Aorta (tissue), 5 donors: ENCODE measurements at places on chromosomes 6 and 20.
A peak's percentile ranks its signal among the peaks of the same experiment; 100 is the strongest.

- no peak for DNase-seq
- no peak overlapping the region for H3K27ac ChIP-seq
- no peaks in the 10 kb centered on the region for H3K27me3 ChIP-seq
- H3K36me3 ChIP-seq, result no peaks in the 10 kb centered on the region
- no peak overlapping the region for H3K4me3 ChIP-seq
These were observed 122.1 kb upstream of the SLC22A23 start for GRCh38 chr6:3578981-3579380.

- no peak for DNase-seq
- no peaks in the 10 kb centered on the region for H3K27me3 ChIP-seq
- no peaks in the 10 kb centered on the region for H3K4me1 ChIP-seq
- no peak overlapping the region for H3K4me3 ChIP-seq
These were observed 117.5 kb upstream of the BEND6 start for GRCh38 chr6:56837322-56837894.

DNA sequence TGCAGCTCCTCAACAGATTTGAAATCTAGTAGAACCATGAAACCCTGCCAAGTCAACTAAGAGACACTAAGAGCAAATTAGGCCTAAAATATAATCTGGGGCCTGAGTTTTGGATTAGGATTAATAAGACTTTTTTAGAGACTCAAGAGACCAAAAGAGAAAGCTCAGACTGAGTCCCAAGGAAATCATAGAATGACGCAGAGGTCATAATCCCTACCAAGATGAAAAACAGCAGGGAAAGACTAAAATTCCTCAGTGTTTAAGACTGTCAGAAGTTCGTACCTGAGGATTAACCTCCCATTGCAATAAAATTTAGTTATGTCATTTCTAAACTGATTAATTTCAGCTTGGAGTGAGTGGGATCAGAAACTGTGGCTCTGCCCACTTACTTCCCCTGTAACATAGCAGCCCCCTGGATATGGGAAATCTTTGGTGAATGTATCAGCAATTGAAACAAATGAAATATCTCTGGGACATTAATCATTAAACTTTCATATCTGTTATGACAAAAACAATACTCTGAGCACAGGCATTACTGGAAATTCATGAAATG, 200.3 kb downstream of the EDN1 start:
- H3K27me3 ChIP-seq, result no peaks in the 10 kb centered on the region
- no peak overlapping the region for H3K4me3 ChIP-seq
- peak overlapping the region; percentile 65 for H3K27ac ChIP-seq
- H3K36me3 ChIP-seq, result no peaks in the 10 kb centered on the region
- no peak for DNase-seq

GRCh38 chr6:1063671-1064355, 248.1 kb upstream of the FOXQ1 start:
- H3K36me3 ChIP-seq, result no peaks in the 10 kb centered on the region
- no peaks in the 10 kb centered on the region for H3K27me3 ChIP-seq
- no peak overlapping the region for H3K27ac ChIP-seq

DNA sequence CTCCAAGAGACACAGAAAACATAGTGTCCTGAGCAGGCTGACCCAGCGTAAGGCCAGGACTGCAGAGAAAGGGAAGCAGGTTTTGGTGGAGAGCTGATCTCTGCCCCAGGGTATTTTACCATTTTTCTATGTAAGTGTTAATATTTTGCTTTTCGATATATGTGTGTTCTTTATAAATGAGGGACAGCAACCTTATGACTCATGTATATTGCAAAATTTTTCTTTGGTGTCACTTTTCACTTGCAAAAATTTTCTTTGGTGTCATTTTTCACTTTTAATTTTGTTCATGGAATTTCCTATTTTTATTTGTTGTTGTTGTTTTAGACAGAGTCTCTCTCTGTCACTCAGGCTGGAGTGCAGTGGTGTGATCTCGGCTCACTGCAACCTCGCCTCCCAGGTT, 34.6 kb upstream of the PXDC1 start:
- no peaks in the 10 kb centered on the region for H3K27me3 ChIP-seq
- no peaks in the 10 kb centered on the region for H3K36me3 ChIP-seq
- H3K4me3 ChIP-seq, result no peak overlapping the region
- no peak for DNase-seq
- no peaks in the 10 kb centered on the region for H3K4me1 ChIP-seq
- no peak overlapping the region for H3K27ac ChIP-seq

DNA sequence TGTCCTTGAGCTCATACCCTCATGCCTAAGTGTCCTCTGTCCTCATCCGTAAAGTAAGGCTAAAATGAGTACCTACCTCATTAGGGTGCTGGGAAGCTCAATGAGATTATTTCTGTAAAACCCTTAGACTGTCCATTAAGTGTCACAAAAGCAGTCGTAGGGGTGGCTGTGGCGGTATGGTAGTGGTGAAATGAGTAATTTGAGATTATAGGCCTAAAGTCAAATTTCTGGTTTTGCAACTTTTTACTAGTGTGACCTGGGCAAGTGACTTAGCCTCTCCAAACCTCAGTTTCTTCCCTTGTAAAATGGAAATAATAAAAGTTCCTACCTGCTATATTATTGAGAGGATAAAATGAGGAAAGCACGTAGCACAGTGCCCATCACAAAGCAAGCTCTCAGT, 148.2 kb upstream of the AKAP12 start:
- H3K27ac ChIP-seq, result no peak overlapping the region

DNA sequence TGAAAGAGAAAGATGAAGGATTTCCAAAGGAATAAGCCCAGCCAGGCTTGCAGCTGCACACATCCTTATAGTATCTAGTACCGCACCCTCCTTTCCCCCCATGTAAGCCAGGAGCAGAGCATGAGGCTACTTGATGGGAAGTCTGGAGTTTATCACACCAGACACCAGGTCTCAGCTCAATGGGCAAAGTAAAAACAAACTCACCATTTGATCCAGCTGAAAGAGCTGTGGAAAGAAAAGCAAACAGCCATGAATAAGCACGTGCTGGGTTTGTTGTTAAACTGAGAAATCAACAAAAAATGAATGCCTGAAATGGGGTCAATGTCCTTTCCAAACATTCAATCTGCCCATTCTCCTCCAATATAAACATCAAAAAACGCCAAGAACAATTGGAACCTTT, 50.6 kb upstream of the MAP7 start:
- H3K27ac ChIP-seq, result no peak overlapping the region
- H3K4me3 ChIP-seq, result no peak overlapping the region
- no peaks in the 10 kb centered on the region for H3K36me3 ChIP-seq
- H3K27me3 ChIP-seq, result no peaks in the 10 kb centered on the region
- DNase-seq, result no peak
- H3K4me1 ChIP-seq, result peaks cover 10% of the 10 kb centered on the region

DNA sequence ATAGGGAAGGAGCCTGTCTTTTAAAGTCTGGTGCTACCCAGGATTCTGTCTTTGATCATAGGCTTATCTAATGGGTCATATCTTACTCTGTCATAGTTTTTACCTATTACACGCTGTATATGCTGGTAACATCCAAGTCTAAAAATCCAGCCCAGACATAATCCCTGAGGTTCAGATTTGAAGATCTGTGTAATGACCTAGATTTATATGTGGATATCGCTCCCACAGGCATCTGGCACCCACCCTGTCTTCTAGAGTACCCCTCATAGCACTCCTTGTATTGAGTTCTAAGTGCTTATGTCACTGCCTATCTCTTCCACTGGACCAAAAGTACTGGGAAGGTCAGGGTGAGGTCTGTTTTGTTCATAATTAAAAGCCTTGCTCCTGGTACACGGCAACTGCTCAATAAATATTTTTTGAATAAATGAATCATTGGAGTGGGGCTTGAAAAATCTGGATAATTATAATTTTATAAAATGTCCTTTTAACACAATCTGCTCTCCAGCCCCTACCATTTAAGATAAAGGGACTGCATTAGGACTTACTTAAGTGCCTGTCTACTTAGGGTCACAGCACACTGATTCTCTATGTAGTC, 136.4 kb downstream of the FUT9 start:
- no peak overlapping the region for H3K27ac ChIP-seq
- DNase-seq, result no peak
- H3K36me3 ChIP-seq, result no peaks in the 10 kb centered on the region
- no peaks in the 10 kb centered on the region for H3K27me3 ChIP-seq
- H3K4me1 ChIP-seq, result no peaks in the 10 kb centered on the region

DNA sequence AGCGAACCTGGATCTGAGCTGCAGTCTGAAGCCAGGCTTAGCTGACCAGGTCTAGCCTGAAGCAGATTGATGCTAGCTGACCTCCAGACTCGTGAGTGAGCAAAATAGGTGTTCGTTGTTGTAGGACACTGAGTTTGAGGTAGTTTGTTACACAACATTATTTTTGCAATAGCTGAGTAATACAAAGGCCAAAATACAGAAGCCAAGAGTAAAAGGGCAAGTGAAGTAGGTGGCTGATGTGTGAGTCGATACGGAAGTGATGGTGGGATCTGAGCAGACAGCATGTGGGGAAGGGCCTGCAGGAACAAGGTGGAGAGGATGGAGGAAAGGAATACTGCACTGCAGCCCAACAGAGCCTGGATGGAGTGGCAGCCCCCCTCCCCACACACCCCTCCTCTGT, 8.5 kb upstream of the SPATS1 start:
- H3K4me1 ChIP-seq, result no peaks in the 10 kb centered on the region
- H3K27ac ChIP-seq, result no peak overlapping the region
- H3K36me3 ChIP-seq, result no peaks in the 10 kb centered on the region
- DNase-seq, result no peak

DNA sequence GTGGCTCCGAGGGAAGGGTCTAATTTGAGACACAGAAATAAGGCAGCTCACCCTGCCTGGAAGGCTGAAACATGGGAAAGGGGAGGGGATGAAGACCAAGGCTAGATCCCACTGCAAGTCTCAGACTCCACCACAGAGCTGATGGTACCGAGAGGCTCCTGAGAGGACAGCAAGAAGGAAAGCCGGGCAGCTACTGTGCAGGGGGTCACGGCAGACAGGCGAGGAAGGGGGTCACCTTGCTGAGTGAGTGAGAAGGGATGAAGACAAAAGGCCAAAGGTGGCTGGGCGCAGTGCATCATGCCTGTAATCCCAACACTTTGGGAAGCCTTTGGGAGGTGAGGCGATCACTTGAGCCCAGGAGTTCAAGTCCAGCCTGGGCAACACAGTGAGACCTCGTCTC, 100.7 kb downstream of the ATP9A start:
- no peak for DNase-seq
- H3K4me3 ChIP-seq, result no peak overlapping the region
- H3K4me1 ChIP-seq, result no peaks in the 10 kb centered on the region
- H3K27me3 ChIP-seq, result no peaks in the 10 kb centered on the region
- H3K27ac ChIP-seq, result no peak overlapping the region
- peaks cover 2% of the 10 kb centered on the region for H3K36me3 ChIP-seq

DNA sequence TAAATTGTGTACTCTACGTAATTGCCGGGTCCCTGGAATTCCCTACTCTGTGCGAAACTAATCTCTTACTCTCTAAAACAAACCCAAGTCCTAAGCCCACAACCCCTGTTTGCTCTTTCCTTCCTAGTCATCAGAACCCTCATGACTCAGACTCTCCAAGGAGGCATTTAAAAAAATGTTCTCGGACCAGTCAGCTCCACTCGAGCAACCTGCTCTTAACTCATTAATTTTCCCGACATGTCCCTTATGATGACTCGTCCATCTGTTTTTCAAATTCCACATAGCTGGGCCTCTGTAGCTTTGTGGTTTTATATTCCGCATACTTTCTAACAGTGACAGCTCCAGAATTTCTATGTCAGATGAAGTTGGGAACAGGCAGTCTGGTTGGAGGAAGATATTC, 2.6 kb upstream of the MUC22 start:
- no peak overlapping the region for H3K4me3 ChIP-seq
- DNase-seq, result no peak
- H3K27me3 ChIP-seq, result no peaks in the 10 kb centered on the region
- no peaks in the 10 kb centered on the region for H3K36me3 ChIP-seq

- H3K4me3 ChIP-seq, result no peak overlapping the region
- no peak overlapping the region for H3K27ac ChIP-seq
- no peak for DNase-seq
- no peaks in the 10 kb centered on the region for H3K4me1 ChIP-seq
- H3K27me3 ChIP-seq, result no peaks in the 10 kb centered on the region
These were observed 14.7 kb upstream of the SIM1 start for GRCh38 chr6:100479179-100480035.

- DNase-seq, result no peak
- H3K27ac ChIP-seq, result no peak overlapping the region
- peaks cover 3% of the 10 kb centered on the region for H3K4me1 ChIP-seq
- no peaks in the 10 kb centered on the region for H3K36me3 ChIP-seq
- H3K4me3 ChIP-seq, result no peak overlapping the region
- no peaks in the 10 kb centered on the region for H3K27me3 ChIP-seq
These were observed 190.0 kb upstream of the COL21A1 start for GRCh38 chr6:56437171-56437900.

DNA sequence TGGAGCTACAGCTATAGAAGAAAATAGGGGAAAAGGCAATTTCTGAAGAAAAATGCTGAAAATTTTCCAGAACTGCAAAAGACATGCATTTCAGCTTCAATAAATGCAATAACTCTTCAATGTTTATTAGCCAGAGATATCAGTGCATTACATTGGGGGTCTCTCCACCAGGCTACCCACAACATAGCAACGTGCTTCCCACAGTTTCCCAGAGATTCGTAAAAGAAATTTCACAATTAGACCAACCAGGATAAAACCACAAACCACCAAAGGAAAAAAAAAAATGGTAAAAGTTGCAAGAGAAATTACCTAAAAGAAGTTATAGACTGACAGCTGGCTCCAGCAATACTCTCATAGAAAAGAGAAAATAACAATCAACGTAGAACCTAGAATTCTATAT, 16.0 kb downstream of the LY86 start:
- H3K27me3 ChIP-seq, result no peaks in the 10 kb centered on the region
- H3K4me1 ChIP-seq, result no peaks in the 10 kb centered on the region
- no peaks in the 10 kb centered on the region for H3K36me3 ChIP-seq
- no peak overlapping the region for H3K27ac ChIP-seq
- H3K4me3 ChIP-seq, result no peak overlapping the region

DNA sequence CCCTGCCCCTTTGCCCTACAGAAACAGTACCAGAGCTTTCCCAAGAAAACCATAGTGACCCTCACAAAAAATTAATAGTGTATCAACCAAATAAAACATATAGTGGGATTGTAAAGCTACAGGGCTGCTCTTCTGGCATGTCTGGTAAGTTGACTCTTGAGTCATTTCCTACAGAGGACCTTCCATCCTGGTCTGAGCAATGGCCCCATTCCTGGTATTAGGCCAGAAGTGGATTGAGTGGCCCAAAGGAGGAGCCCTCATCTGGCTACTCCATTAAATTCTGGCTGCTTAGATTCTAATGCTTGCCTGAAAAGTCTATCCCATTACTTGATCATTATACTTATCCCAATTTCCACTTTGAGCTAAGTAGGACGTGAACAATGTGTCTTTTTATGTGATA, 150.9 kb upstream of the HMGN3 start:
- no peak overlapping the region for H3K4me3 ChIP-seq
- no peaks in the 10 kb centered on the region for H3K27me3 ChIP-seq
- DNase-seq, result no peak
- H3K27ac ChIP-seq, result no peak overlapping the region

DNA sequence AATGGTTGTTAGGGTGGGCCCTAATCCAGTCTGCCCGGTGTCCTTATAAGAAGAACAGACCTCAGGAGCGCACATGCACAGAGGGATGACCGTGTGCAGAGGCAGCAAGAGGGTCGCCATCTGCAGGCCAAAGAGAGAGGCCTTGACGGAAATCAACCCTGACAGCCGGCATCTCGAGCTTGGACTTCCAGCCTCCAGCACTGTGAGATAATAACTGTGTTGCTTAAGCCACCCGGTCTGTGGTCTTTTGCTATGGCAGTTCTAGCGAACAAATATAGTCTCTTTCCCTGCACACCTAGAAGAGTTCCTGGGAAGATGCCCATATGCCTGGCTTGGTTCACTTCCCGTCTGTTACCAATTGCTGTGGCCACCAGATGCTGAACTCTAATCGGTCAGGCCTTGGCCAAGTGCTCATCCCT, 35.3 kb upstream of the PTGIS start:
- peaks cover 2% of the 10 kb centered on the region for H3K4me1 ChIP-seq
- H3K27me3 ChIP-seq, result no peaks in the 10 kb centered on the region
- H3K4me3 ChIP-seq, result no peak overlapping the region
- H3K27ac ChIP-seq, result no peak overlapping the region
- DNase-seq, result no peak
